ENCODE measurements at places on chromosomes 12 and 14.

DNA sequence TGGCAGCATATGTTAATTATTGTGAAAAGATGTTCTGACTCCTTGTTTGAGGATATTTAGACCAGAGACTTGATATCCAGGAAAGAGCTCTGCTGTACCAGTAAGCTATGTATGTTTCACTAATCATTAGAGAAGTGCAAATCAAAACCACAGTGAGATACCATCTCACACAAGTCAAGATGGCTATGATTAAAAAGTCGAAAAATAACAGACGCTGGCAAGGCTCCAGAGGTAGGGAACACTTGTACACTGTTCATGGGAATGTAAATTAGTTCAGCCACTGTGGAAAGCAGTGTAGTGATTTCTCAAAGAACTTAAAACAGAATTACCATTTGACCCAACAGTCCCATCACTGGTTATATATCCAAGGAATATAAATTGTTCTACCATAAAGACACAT lies 171.6 kb downstream of the DPY19L2 start:
- DNase-seq, result no peak

GRCh38 chr14:75395862-75396261 lies 32.0 kb upstream of the JDP2 start:
- DNase-seq, result no peak

DNA sequence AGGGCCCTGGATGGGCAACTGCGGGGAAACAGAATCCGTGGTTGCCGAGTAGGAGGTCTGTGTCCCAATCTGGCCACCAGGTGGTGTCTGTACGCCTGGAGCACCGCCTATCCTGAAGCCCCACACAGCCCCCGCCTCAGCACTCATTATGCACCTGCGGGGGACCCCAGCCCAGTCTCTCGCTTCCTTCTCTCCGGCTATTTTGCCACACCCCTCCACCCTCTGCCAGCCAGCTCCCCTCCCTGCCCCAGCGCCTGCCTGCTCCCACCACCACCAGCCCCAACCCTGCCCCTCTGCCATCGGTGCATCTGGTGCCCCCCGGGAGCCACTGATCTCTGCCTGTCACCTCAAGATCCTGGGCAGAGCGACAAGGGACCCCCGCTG lies 2.2 kb upstream of the NXPH4 start:
- peak; percentile 39 for DNase-seq

- no peak for DNase-seq
Measured at GRCh38 chr14:21861153-21861552, 187.5 kb upstream of the OR4E1 start.
